Activated naive CD4-positive, alpha-beta T cell (primary cell): ENCODE measurements at places on chromosomes 1 and 21.

DNA sequence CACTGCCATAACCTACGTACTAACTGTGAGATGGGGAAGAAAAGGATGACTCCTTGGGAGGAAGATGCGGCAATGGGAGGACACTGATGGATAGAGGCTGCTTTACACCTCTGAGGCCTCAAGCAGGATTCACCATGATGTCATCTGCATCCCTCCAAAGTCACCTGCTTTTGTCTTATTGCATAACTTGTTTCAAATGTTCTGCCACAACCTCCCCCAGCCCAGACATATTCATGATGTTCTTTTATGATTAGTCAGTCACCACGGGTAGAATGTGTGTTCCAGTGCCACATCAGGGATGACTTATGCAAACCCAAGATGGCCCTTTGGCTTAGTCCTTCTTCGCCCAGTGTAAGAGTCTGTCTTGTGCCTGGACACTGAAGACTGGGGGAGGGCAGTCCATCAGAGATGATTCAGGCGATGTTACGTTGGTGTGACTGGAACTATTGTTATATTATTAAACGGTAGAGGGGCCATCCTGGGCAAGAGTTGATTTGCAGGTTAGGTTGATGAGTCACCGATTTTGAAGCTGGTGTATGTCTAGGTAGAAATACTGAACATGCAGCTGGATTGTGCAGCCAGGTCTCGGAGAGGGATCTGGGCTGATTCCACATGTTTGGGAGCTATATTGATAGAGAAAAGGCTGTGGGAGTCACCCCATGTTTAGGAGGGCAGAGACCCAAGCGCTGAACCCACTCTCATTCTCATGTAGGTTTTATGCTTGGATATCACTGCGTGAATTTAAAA is 32.6 kb downstream of the RYR2 start:
- DNase-seq = no peak

DNA sequence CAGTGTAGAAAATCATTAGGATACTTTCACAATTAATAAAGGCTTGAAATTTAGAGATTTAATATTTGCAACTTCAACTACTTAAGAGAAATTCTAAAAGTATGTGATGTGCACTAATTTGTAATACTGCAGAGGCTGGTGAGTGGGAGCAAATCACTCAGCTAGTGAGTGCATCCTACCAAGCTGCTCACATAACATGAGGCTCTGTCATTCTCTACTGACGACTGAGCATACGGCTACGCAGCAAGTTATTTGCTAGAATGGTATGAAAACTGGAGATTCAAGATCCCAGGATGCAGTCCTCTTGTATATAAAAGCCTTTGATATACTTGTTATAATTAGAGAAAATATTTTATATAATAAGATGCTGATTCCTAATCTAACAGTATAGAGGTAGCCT is 90.1 kb downstream of the ATP1B1 start:
- DNase-seq = no peak

DNA sequence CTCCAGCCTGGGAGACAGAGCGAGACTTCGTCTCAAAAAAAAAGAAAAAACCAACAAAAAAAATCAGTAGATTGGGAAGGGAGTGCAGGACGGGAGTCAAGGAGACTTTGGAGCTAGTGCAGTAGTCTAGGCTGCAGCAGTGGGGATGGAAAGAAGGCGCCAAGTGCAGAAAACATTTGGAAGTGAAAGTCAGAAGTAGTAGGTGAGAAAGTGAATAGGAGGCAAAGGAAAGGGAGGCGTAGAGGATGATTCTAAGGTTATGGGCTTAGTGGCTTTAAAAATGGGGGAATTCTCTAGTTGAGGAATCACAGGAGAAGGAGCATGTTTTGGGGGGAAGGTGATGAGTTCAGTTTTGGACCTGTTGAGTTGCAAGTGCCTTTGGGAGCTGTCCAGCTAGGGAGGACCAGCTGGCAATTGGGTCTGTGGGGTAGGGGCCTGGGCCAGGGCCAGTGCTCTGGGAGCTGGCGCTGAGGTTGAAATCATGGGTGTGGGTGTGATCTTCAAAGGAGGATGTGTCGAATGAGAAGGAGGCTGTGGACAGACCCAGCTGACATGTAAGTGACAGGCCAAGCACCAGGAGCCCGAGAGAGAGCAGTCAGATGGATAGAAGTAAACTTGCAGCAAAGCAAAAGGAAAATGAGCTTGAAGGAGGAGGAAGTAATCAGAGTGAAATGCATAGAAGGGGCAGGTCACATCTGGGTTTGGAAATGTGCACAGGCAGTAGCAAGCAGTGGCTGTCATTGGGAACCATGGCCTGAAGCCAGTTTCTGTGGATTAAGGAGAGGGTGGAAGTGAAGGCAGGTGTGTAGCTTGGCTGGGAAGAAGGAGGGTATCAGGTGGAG is 15.8 kb downstream of the TMCC2 start:
- DNase-seq = no peak

DNA sequence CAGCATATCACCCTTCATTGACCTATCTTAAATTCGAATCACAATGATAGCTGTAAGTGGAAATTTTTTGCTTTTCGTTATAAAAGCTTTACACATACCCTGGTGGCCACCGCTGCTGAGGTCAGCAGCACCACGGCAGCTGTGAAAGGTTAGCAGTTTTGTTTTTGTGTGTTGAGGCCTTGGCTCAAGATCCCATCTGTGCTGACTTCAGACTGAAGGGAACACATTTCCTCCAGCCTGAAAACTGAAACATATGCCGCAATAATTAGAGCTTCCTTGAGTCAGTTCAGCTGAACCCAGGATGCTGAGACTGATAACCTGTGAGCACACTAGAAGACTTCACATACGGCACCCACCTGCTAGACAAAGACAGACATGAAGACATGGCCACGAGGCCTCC is 103.0 kb downstream of the SMYD3 start:
- no peak for DNase-seq

DNA sequence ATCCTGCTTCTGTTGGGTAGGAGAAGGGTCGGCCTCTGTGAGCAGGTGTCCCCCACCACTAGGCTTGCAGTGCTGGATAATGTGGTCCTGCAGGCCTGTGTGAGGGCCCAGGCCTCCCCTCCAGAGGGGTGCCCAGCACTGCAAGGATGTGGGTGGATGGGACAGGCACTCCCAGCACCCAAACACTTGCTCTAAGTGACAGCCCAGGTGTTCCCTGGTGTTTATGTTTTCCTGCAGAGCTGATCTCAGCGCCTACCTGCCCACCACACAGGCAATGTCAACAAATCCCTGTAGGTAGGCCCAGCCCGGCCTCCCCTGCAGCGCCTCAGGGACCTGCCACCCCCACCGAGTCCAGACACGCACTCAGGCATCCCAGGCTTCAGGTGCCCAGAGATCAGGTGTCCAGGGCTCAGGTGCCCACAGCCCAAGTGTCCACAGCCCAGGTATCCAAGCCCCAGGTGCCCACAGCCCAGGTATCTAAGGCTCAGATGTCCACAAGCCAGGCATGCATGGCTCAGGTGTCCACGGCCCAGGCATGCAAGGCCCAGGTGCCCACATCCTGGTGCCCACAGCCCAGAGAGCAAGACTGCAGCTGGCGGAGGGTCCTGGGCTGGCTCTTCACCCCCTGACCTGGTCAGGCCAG is 59.2 kb downstream of the WNT9A start:
- no peak for DNase-seq

GRCh38 chr1:219476116-219476515 is 136.8 kb downstream of the ZC3H11B start:
- no peak for DNase-seq

DNA sequence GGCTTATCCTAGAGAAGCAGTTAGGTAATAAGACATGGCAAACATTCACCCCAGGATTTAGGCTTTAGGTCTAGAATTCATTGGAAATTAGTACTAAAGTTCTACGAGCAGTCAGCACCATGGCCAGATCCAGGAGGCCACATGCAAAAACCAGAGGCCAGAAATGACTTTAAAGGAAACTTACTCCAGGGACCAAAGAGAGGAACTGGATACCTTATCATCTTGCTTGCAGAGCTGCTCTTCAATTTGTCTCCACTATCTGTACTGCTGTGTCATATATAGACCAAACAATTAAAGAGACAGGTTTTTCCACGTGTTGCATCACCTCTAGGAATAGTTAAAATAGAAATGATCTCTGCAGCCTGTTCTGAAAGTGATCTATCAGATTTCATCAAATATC is 127.8 kb downstream of the LMX1A start:
- DNase-seq = no peak

DNA sequence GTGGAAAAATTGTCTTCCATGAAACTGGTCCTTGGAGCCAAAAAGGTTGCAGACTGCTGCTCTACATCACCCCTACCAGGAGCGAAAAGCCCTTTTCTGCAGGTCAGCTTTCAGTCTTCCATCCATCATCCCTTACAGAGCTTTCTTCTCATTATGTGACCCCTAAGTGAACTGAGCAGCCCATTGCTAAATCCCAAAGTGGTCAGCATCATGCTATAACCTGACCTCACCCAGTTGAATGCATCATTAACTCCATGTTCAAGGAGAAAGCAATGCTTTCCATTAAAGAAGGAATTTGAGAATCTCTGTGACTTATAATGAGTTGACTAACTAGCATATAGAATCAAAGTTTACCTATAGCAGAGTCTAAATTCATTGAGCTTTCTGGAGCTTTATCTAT is 10.4 kb upstream of the IL24 start:
- no peak for DNase-seq

GRCh38 chr1:83113652-83114051 is 885.3 kb downstream of the TTLL7 start:
- DNase-seq = no peak

DNA sequence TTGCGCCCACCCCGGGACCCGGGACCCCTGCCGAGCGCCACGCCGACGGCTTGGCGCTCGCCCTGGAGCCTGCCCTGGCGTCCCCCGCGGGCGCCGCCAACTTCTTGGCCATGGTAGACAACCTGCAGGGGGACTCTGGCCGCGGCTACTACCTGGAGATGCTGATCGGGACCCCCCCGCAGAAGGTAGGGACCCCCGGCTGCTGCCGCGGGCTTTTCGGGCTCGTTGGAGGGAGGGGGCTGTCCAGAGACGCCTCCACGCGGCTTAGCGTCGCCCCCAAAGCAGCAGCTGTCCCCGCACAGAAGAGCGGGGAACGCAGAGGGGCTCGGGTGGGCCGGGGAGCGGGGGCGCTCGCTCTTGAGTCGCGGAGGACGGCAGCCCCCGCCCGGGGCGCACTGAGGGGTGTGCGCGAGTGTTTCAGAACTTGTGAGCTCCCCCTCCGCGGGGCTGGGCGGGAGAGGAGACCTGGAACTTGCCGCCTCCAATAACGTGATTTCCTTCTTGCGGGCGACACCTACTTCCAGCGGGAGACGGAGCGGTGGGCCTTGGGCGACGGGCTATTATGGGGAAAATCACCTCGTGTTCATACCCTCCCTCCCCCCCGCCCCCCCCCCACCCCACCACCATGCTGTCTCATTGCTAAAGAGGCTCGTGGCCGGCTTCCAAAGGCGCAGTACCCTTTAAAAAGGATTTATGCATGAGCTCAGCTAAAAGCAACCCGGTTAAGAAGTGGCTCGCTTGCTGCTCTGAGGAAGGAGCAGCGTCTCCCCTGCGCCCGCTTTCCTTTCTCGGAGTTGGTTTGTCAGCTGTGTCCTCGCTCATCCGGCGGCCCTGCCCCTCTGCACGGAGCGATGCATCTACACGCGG is 664 bp downstream of the BACE2 start:
- DNase-seq = no peak

GRCh38 chr1:95723346-95723745 is 489.3 kb downstream of the RWDD3 start:
- DNase-seq = no peak

- no peak for DNase-seq
These were observed 9.3 kb downstream of the PLEKHM2 start for GRCh38 chr1:15693371-15693770.

GRCh38 chr1:117232531-117232930 is 21.8 kb upstream of the VTCN1 start:
- DNase-seq = no peak

DNA sequence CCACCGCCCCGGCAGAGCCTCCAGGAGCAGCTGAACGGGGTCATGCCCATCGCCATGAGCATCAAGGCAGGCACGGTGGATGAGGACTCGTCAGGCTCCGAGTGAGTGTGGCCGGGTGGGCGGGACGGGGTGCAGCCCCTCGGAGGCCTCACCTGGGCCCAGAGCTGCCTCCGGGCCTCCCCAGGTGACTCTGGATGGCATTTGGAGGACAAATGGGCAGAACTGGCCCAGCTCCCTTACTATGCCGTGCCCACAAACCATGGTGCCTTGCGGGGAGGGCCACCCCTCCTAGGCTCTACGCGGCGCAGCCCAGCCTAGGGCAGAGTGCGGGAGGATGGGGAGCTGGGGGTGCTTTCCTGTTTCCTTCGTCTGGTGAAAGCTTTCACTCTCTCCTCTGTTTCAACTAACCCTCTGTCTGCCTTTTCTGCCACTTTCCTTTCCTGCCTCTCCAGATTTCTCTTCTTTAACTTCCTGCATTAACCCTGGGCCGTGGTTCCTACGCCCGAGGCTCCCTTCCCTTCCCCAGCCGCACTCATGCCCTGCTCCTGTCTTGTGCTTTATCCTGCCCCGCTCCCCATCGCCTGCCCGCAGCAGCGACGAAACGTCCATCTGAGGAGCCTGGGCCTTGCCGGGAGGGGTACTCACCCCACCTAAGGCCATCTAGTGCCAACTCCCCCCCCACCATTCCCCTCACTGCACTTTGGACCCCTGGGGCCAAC is 9.2 kb downstream of the PSRC1 start:
- no peak for DNase-seq
